Mesenchymal stem cell (in vitro differentiated cells and primary cell): ENCODE measurements at places on chromosomes 3 and 15.

DNA sequence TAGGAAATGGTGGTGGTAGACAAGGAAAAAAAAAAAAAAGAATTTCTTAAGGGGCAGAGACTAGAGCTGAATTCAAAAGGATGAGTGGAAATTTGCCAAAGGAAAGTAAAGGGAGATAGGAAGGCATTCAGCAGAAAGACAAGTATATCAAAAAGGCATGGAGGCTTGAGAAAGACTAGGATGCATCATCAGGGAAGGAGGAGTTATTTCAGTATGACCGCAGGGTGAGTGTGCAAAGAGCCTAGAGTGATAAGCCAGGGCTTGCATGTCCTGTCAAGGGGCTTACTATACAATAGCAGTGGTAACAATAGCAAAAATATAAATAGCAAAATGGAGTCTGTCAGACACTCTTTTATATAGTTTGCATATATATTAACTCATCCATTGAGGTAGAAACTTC lies 112.0 kb downstream of the FRMD4B start:
- no peak for DNase-seq
- H3K4me1 ChIP-seq = no peaks in the 10 kb centered on the region
- no peaks in the 10 kb centered on the region for H3K36me3 ChIP-seq
- H3K27me3 ChIP-seq = no peaks in the 10 kb centered on the region
- no peak overlapping the region for H3K27ac ChIP-seq
- no peak overlapping the region for H3K4me3 ChIP-seq

DNA sequence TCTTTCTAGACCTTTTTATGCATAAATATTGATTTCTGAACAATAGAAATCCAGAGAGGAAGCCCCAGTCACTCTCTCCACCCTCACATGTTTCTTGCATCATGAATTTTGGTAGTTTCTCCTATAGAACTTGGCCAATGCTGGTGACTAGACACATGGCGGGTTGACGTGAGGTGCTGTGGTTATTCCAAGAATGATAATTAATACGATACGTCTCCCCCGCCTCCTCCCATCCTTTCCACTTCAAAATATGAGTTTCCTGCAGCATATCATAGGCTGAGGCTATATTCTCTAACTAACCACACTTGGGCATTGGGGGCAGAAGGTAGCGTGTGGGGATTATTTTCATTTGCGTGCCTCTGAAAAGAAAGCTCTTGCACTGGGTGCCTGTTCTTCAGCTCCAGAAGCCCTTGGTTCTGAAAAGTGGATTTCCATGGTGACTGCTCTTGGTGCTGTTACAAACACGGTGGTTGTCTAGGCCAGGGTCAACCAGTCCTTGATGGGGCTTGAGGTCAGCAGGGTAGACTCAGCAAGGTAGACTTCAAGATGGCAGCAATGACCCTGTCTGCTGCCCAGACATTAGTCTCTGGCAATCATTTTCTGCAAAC lies 5.3 kb downstream of the TNFSF10 start:
- DNase-seq = no peak
- no peak overlapping the region for H3K4me3 ChIP-seq
- peaks cover 6% of the 10 kb centered on the region for H3K4me1 ChIP-seq

GRCh38 chr15:62452667-62453066 lies 287.6 kb upstream of the C2CD4B start:
- H3K27ac ChIP-seq = no peak overlapping the region
- H3K4me3 ChIP-seq = no peak overlapping the region
- DNase-seq = no peak
- H3K36me3 ChIP-seq = no peaks in the 10 kb centered on the region
- H3K27me3 ChIP-seq = no peaks in the 10 kb centered on the region

GRCh38 chr3:16234281-16234680 lies 30.5 kb downstream of the DPH3 start:
- H3K4me3 ChIP-seq = no peak overlapping the region
- H3K27ac ChIP-seq = no peak overlapping the region
- no peaks in the 10 kb centered on the region for H3K36me3 ChIP-seq
- H3K4me1 ChIP-seq = no peaks in the 10 kb centered on the region
- no peaks in the 10 kb centered on the region for H3K27me3 ChIP-seq

GRCh38 chr3:118262800-118263402 lies 771.7 kb downstream of the IGSF11 start:
- no peak overlapping the region for H3K27ac ChIP-seq
- no peak overlapping the region for H3K4me3 ChIP-seq
- no peaks in the 10 kb centered on the region for H3K4me1 ChIP-seq
- no peaks in the 10 kb centered on the region for H3K36me3 ChIP-seq
- no peak for DNase-seq
- no peaks in the 10 kb centered on the region for H3K27me3 ChIP-seq
